ENCODE measurements at places on chromosomes 4 and X.

- no peak for DNase-seq
These were observed 920.9 kb upstream of the PABPC4L start for GRCh38 chr4:135122457-135122856.

- no peak for DNase-seq
These were observed 303.5 kb downstream of the BMPR1B start for GRCh38 chr4:95061220-95061619.

DNA sequence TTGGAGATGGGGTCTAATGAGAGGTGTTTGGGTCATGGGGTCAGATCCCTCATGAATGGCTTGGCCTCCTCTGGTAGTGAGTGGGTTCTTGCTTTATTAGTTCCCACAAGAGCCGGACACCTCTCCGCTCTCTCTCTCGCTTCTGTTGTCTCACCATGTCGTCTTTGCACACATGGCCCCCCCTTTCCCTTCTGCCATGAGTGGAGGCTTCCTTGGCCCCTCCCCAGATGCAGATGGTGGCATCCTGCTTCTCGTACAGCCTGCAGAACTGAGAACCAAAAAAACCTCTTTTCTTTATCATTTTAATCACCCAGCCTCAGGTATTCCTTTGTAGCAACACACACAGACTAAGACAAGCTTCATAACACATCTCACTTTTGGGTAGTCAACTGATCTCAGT is 49.6 kb upstream of the SPRY1 start:
- no peak for DNase-seq

GRCh38 chr4:182604953-182605352 is 312.2 kb downstream of the DCTD start:
- no peak for DNase-seq

- no peak for DNase-seq
These were observed 372.3 kb upstream of the SPOCK3 start for GRCh38 chr4:167606551-167606950.

GRCh38 chr4:164438321-164438720 is 315.6 kb upstream of the SMIM31 start:
- DNase-seq: no peak

DNA sequence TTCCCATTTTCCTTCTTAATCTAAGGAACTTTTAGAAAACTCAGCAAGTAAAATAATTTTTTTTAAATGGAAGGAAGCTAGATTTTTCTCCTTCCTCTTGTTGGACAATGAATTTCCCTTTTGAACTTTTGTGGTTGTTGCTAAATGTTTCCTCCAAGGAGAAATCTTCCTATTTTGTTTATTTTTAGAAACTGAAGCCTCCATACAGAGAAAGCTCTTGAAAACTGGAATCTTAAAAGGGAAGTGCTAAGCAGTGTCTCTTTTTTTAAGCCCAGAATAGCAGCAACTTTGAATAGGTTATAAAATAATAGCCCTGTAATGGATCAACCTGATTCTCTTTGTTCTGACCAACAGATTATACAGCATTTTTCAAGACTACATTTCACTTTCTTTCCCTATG is 15.1 kb upstream of the DCLK2 start:
- no peak for DNase-seq

GRCh38 chr4:159398236-159398638 is 295.4 kb downstream of the RAPGEF2 start:
- DNase-seq: no peak

DNA sequence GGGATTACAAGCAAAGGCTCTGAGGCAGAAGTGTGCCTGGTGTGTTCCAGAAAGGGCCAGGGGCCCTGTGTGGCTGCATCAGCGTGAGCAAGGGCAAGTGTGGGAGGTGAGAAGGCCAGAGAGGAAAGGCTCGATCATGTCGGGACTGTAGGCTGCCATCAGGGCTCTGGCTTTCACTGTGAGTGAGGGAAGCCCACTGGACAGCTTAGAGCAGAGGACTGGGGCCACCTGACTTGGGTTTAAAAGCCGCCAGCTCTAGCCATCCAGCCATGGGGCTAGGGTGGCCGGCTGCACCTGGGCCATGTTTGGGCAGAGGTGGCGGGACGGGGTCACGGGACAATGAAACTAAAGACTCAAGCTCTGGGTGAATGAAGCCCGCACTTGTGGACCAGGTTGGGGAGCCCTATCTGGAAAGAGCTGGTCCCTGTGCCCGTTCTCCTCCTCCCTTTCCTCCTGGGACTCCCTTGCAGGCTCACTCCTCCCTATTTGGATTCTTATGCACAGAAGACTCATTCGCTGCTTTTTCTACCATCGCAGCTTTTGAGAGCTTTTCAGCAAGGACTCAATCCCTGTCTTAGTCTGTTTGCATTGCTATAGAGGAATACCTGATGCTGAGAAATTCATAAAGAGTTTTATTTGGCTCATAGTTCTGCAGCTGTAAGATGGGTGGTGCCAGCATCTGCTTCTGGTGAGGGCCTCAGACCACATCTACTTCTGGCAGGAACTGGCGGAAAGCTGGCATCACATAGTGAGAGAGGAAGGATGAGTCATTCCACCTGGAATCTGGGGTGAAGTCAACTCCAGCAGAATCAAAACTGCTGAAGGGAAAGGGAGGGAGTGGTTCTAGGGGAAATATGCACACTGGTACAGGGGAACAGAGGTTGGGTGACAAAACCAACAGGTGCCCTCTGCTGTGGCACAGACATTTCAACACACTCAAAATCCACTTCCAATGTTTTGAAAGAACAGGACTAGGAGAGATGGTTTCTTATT is 15.3 kb downstream of the CTAG1B start:
- no peak for DNase-seq

- no peak for DNase-seq
These were observed 39.6 kb downstream of the TMEM164 start for GRCh38 chrX:110042496-110042895.

DNA sequence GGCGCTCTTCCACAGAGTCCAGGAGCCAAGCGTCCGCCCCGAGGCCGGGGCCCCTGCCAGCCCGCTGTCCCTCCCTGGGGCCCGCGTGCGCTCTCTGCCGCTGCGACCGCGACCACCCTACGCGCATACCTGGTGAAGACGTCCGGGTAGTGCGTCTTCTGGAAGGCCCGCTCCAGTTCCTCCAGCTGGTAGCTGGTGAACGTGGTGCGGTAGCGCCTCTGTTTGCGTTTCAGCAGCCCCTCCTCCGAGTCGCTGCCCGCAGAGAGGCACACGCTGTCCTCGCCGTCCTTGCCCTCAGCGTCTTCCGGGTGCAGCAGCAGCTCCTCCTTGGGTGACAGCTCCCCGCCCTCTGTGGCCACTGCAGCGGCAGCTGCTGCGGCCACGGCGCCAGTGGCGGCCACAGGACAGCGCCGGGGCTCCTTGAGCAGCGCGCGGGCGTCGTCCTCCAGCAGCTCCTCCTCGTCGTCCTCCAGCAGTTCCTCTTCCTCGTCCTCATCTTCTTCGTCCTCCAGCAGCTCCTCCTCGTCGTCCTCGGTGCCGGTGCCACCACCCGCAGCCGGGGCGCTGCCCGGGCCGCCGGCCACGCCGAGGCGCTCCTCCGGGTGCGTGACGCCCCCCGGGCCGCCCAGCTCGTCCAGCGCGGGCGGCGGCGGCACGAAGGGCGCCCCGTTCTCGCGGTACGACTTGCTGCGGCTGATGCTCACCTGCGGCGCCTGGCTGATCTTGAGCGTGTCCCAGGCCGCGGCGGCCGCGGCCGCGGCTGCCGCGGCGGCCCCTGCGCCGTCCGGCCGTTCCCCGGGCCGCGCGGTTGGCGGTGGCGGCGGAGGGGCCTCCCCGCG is 2.8 kb downstream of the ARX start:
- no peak for DNase-seq

- DNase-seq: no peak
These were observed 184.7 kb upstream of the HCCS start for GRCh38 chrX:10926404-10926803.

DNA sequence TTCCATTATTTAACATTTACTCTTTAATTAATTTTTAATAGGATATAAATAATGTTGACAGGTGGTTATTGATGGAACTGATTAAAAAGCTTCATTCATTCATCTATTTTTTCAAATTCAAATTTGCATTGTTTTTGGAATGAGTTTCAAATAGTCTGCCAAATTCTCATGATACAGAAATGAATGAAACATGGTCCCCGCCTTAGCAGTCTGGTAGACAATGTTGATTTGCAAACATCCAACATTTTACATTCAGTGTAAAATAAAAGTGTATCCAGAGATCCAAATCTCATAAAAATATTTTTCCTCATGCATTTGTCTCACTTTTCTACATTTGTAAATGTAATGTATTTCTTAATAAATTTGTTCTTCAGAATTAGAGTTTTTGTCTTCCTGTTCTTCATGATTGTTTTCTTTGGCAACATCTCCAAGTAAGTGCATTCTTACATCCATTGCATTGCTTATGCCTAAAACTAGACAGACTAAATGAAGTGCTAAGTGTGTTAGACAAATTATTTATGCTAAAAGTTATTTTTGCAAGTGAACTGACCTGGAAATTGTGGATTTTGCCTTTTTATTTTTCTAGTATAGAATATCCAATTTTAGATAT is 142.3 kb downstream of the PCDH18 start:
- DNase-seq: no peak

- DNase-seq: no peak
These were observed 31.7 kb downstream of the RNF212 start for GRCh38 chr4:1081689-1082040.

DNA sequence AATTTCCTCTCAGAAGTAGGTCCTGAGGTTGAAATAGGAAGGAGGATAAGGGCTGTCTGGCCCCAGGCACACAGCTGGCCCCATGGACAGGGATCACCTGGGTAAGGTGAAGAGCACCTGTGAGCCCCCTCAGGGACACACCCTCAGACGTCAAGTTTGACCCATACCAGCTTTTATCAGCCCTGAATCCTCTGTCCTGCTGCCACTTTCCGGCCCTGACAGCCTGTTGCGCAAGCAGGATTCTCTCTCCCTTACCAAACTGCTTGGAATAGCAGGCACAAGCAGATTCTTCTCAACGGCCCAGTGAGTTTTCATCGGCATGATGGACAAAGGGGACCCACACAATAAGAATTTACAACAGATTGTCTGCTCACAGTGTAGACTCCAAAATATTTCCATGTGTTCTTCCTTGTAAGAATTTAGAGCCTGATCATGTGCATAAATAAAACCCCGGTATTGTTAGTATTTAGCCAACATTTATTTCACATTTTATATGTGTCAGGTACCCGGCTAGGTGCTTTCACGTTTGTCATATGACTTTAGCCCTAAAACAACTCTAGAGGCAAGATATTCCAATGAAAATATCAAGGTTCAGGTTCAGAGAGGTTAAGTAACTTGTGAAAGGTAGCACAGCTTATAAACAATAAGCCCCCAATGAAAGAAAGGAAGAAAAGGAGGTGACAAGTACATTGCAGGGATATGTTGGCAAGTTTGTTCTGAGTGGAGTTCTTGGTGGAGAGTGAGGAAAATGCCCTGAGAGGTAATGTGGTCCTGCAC is 107.2 kb upstream of the KIT start:
- no peak for DNase-seq

DNA sequence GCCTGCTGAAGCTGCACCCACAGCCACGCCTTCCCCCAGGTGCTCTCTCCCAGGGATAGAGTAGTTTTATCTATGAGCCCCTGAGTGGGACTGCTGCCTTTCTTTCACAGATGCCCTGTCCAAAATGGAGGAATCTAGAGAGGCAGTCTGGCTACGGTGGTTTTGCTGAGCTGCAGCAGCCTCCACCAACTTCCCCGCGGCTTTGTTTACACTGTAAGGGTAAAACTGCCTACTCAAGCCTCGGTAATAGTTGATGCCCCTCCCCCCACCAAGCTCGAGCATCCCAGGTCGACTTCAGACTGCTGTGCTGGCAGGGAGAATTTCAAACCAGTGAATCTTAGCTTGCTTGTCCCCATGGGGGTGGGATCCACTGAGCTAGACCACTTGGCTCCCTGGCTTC is 84.5 kb downstream of the PRKG2 start:
- DNase-seq: no peak

GRCh38 chr4:105386012-105386411 is 87.8 kb downstream of the PPA2 start:
- no peak for DNase-seq

- no peak for DNase-seq
These were observed 314 bp downstream of the P2RY8 start for GRCh38 chrX:1536712-1537030.

DNA sequence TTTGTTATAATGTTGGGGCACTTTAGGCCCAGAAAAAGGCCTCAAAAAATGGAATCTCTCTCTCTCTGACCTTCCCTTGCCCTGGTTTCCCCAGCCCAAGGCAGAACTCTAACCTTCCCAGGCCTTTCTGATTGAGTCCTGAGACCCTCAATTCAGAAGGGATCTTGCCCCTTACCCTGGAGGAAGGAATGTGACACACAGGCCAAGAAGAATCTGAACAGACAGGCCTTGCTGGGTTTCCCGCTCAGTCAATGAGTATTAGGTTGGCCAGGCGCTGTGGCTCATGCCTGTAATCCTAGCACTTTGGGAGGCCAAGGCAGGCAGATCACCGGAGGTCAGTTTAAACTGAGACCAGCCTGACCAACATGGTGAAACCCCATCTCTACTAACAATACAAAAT is 27.6 kb downstream of the ELOVL6 start:
- DNase-seq: no peak

- no peak for DNase-seq
These were observed 2188.9 kb downstream of the PCDH7 start for GRCh38 chr4:32909053-32909452.

- DNase-seq: no peak
These were observed 1716.6 kb downstream of the PCDH7 start for GRCh38 chr4:32436816-32437215.

GRCh38 chr4:139950568-139950967 is 203.4 kb downstream of the MAML3 start:
- DNase-seq: peak; percentile 43

DNA sequence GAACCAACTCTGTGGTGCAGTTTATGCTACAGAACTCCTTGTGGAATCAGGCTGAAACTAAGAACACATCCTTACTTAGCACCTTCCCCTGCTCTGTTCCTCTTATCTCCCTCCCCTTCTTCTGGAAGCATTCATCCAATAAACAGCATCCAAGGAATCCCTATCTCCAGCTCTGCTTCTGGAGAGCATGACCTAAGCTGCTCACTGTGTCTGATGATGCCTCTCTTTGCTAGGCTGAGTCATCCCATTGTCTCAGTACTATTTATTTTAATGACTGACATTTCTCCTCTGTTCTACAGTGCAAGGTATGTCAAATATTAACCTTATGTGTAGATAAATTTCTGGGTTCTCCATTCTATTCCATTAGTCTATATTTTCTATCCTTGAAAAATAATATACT is 71.2 kb downstream of the BEND2 start:
- no peak for DNase-seq

- DNase-seq: peak; percentile 59
These were observed 64.6 kb upstream of the ENPP6 start for GRCh38 chr4:184282251-184282713.

Data from stimulated activated CD8-positive, alpha-beta memory T cell treated with anti-CD3 and anti-CD28 coated beads, Interleukin-15, amount 100 ng/mL, for 48 hours (primary cell).